ENCODE measurements at places on chromosomes 13 and 19. TPM values are rescaled to one million over a fixed set of nuclear protein-coding genes. Genes with fewer than 3 reads are reported as not detected.
A peak's percentile ranks its signal among the peaks of the same experiment; 100 is the strongest.

DNA sequence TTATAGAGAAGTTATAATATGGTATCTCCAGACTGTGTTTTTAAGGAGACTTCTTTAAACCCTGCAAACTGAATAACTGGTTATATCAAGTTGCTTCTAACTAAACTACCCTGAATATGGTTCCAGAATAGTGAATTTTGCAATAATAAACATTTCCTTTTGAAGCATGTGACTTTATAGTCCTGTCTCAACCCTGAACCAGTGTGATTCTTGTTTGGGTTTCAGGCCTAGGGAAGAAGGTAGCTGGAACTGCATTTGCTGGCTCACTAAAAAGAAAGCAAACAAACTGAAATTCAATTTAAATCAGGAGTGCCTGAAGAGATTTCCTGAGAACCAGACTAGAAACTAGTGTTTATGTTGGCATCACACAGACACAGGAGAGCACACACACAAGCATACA, 4.9 kb downstream of the ARHGEF7 start:
- no peak for DNase-seq

DNA sequence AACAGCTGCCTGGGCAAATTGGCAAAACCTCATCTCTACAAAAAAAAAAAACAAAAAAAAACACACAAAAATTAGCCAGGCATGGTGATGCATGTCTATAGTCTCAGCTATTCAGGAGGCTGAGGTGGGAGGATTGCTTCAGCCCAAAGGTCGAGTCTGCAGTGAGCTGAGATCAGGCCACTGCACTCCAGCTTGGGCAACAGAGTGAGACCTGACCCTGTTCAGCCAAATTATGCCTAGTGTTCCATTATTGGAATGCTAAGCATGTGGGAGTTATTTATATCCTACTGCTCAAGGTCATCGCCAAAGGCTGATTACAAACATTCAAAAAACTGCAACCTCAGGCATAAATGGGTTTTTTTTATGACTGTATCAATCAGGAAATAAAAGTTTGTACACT, 1251.0 kb upstream of the PCDH9 start:
- peak; percentile 16 for DNase-seq

GRCh38 chr13:21309542-21310172, 133.2 kb downstream of the MRPL57 start:
- peak; percentile 41 for DNase-seq

Gene SIGLEC12
- not detected for total RNA-seq

- no peak for DNase-seq
Observed at GRCh38 chr19:45547965-45548609, 36.5 kb downstream of the OPA3 start.

- DNase-seq, result no peak
Observed at GRCh38 chr13:33139780-33140535, 123.7 kb downstream of the KL start.

Gene ZNF99
- total RNA-seq, result not detected

DNA sequence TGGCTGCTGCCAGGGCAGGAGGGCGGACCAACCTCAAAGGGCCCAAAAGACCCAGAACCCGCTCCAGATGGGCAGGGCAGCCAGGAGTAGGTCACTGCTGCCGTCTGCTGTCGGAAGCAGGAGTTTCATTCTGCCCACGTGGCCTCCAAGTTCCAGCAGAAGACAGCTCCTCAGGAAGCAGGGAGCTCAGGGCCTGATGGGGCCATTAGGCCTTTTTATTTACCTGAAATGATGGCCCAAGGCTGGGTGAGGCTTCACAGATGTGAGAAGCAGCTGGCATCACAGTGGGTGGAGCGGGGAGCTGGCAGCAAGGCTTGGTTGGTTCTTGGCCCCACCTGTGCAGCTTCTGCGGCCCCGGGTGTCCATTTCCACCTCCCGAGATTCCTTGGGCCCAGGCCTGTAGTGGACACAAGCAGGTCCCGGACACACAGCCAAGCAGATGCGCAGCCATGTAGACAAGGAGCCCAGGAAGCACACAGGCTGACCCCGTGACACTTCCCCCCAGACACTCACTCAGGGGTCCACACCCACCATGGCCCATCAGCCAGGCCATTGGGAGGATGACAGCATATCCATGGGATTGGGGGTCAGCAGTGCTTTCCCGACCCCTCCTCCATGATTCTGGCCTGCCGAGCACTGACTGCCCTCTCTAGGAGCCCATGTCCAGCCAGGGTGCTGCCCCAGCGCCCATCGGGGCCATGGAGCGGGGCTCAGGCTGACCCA, 26.4 kb downstream of the C13orf46 start:
- no peak for DNase-seq

DNA sequence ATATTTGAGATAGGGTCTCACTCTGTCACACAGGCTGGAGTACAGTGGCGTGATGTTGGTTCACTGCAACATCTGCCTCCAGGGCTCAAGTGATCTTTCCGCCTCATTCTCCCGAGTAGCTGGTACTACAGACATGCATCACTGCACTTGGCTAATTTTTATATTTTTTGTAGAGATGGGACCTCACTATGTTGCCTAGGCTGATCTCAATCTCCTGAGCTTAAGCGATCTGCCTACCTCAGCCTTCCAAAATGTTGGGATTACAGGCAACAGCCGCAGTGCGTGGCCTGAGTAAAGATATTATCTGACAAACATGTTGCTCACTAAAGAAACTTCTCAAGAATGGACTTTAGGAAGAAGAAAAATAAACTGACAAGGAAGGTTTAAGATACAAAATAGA, 125.4 kb upstream of the ABCC4 start:
- DNase-seq, result no peak

Gene MCEMP1
- total RNA-seq, result not detected

GRCh38 chr13:48542138-48542537, 9.3 kb upstream of the RCBTB2 start:
- DNase-seq, result no peak

Gene LRRC4B
- total RNA-seq, result not detected

Gene EDNRB
- total RNA-seq, result not detected

DNA sequence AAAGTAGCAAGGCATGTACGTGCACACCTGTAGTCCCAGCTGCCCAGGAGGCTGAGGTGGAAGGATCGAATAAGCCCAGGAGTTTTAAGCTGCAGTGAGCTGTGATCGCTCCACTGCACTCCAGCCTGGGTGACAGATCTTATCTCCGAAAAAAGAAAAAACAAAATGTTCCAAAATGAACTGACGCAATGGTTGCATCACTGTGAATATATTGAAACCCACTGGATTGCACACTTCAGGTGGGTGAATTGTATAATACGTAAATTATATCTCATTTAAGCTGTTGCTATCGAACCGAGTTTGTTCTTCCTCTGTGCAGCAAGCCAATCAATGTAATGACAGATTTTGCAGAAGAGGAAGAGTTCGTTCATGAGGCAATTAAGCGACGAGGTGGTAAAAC, 1.6 kb upstream of the CASP14 start:
- no peak for DNase-seq

Gene SHKBP1
- 16.2 TPM for total RNA-seq

GRCh38 chr13:102033857-102034331, 368.0 kb downstream of the FGF14 start:
- DNase-seq, result no peak

GRCh38 chr19:41872775-41873647, 4.1 kb upstream of the CD79A start:
- peak; percentile 72 for DNase-seq

- no peak for DNase-seq
Observed at GRCh38 chr19:50876456-50876855, 3.2 kb downstream of the KLK2 start.

GRCh38 chr13:94656766-94657165, 55.1 kb downstream of the GPR180 start:
- no peak for DNase-seq

DNA sequence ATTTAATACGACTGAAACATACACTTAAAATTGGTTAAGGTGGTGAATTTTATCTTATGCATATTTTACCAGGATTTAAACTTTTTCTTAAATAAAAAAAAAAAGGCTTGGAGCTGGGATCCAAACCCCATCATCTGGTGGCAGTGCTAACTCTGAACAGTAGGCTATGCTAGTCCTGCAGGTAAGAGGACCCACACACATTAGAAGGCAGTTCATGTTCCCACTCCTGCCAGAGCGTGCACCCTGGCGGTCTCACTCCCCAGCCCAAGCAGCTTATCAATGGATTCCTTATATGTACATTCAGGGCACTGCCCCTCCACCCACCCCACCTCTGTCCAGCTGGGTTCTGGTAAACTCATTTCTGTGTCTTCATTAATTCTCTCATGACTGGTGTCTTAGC, 31.3 kb upstream of the CEBPA start:
- peak; percentile 53 for DNase-seq

DNA sequence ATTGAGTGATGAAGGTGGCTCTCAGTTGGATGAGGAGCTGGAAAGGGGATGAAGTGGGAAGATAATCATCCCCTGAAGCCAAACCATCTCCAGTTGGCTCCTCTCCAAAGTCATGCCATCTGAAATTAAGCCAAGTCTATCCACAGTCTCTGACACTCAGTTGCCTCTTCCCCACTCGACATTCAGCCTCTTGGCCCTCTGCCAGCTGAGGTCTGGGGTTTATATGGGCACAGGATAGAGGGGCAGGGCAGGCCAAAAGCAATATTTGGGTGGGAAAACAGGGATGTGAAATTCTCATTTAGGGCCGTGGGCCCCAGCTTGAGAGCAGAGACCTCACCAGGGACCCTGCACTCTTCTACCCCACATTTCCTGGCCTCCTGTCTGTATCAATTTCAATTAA, 85.9 kb downstream of the SLITRK1 start:
- DNase-seq, result no peak

Gene POSTN
- total RNA-seq, result not detected

DNA sequence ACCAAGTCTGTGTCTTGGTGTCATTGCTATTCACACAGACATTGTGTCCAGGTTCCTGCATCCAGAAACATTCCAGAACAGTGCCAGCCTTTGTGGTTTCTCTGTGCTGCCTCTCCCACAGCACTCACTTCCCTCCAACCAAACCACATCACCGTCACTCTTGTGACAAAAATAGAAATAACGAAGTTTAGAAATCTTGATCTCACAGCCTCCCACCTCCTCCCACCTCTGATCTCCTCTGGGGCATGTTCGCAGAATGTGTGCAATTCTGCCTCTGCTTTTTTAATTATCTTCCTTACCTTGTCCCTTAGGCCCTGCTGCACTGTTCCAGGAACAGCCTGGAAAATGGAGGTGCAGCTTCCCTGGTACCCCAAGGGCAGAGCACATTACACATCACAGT, 8.7 kb upstream of the SERPINE3 start:
- no peak for DNase-seq

- no peak for DNase-seq
Observed at GRCh38 chr19:31119951-31120690, 229.1 kb downstream of the TSHZ3 start.
